ENCODE measurements at places on chromosomes 7 and 10. TPM values are rescaled to one million over a fixed set of nuclear protein-coding genes. Genes with fewer than 3 reads are reported as not detected.

The PROSER2 gene
- 6.7 TPM for total RNA-seq

GRCh38 chr7:125878988-125879387 lies 949.4 kb upstream of the POT1 start:
- DNase-seq = no peak

DNA sequence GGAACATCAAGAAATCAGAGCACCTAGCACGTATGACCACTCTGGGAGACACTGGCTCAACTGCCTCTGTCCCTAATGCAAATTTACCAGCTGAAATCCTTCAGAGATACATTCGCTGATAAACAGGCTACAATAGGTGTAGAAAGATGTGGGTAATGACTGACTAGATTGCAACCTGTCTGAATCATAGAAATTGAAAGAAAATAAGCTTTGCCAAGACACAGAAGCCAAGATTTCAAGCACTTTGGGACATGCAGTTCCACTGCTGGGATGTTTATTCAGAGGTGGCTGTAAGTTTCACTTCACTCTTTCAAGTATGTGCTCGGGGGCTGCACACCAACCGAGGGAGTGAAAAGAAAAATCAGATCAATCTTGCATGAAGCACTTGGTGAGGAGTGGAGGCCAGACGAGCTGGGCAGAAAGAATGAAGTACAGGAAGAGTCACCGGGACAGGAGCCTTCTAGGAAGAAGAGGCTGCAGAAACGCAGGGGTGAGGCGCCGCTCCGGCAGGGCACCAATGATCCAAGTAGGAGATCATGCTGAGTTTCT lies 276.7 kb downstream of the PARD3 start:
- no peak for DNase-seq

DNA sequence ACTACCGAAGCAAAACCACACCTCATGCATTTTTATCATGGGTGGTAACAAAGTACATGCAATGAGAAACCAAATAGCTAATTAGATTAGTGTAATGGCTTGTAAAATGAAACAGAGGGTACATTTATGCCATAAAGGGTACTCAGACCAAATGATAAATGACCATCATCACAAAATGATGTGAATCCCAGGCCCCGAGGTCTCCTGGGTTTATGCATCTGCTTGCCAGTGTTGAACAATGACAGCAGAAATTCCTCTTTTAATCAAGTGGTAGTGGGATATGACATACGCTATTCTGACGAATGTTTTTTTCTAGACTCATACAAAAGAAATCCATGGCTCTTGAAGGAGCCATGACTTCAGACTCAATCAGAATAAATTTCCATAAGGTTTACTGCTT lies 249.5 kb upstream of the SLC26A5 start:
- no peak for DNase-seq

- DNase-seq = no peak
Observed at GRCh38 chr10:62498271-62498670, 124.1 kb downstream of the ZNF365 start.
